ENCODE measurements at places on chromosomes 2 and 18. TPM values are rescaled to one million over a fixed set of nuclear protein-coding genes. Genes with fewer than 3 reads are reported as not detected.

The HRH4 gene
- total RNA-seq, result 0.17 TPM

The FLACC1 gene
- total RNA-seq, result 0.10 TPM

The ABCG5 gene
- not detected for total RNA-seq

- DNase-seq, result no peak
Observed at GRCh38 chr2:42124011-42124785, 45.0 kb upstream of the EML4 start.

GRCh38 chr2:105872830-105873229 is 128.1 kb downstream of the NCK2 start:
- DNase-seq, result no peak

GRCh38 chr2:199019898-199020507 is 437.7 kb downstream of the SATB2 start:
- DNase-seq, result peak; percentile 71

DNA sequence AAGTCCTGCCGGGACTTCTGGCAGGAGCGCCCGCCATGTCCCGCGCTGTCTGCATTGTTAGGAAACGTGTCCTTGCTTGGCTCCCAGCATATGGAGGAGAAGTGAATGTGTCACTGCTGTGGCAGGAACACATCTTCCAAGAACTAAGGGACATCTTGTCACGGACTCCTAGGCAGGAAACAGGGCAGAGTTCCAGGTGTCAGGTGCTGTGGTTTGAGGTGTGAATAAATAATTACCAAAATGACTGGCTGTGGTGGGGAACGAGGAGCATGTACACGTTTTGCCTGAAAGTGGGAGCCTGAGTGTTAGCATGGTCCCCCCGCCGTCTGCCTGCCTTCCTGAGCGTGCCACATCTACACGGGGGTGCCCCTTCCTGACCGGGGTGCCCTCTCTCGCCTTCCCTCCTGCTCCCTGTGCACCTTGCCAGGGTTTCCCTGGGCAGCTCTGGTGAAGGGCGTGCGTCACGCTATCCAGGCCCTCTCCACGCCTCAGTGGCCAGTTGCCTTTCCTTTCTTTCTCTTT is 237.5 kb downstream of the LDLRAD4 start:
- DNase-seq, result no peak

GRCh38 chr18:62912885-62913284 is 197.5 kb downstream of the PHLPP1 start:
- no peak for DNase-seq

GRCh38 chr2:85743304-85743978 is 10.3 kb upstream of the ATOH8 start:
- DNase-seq, result no peak

DNA sequence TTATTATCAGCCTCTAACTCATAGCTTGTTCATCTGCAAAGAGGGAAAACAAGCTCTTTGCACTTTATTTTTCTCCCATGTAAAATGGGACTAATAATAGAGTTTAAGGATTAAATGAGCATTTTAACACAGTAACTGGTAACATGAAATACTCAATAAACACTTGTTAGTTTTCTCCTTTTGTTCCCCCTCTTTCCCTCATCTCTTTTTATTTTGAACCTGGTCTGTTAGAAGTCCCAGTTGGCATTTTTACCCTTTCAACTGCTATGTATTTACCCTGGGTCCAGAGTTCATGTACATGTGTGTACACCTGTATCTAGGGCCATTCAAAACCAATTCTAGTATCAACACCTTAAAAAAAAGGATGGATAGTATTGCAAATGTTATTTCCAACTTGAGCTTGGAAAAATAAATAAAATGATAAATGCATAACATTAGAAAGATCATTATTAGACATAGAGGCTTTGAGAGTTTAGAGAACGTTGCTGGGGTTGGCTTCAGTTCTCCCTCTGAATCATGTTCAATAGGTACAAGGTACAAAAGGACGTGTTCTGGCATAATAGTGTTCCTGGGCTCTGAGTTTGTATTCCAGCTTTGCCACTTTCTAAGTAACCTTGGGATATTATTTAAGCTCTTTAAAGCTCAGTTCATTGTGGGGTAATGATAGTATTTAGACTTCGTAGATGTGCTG is 5.2 kb upstream of the VPS54 start:
- DNase-seq, result no peak

DNA sequence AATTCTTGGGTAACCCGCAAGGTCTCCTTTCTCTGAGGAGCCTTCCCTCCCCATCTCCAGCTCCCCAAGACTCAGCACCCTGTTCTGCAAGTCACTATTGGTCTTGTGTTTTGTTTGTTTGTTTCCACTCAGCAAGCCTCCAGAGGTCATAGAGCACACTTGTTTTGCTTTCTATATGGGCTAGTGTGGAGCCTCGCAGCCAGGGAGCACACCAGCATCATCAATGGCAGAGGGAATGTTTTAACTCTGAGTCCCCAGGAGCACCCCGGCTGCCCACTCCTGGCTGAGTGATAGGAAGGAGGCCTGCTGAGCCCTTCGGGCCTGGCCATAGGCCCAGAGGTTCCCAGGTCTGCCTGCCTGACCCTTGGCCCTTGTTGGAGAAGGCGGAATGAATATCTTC is 36.6 kb downstream of the GLI2 start:
- DNase-seq, result no peak

DNA sequence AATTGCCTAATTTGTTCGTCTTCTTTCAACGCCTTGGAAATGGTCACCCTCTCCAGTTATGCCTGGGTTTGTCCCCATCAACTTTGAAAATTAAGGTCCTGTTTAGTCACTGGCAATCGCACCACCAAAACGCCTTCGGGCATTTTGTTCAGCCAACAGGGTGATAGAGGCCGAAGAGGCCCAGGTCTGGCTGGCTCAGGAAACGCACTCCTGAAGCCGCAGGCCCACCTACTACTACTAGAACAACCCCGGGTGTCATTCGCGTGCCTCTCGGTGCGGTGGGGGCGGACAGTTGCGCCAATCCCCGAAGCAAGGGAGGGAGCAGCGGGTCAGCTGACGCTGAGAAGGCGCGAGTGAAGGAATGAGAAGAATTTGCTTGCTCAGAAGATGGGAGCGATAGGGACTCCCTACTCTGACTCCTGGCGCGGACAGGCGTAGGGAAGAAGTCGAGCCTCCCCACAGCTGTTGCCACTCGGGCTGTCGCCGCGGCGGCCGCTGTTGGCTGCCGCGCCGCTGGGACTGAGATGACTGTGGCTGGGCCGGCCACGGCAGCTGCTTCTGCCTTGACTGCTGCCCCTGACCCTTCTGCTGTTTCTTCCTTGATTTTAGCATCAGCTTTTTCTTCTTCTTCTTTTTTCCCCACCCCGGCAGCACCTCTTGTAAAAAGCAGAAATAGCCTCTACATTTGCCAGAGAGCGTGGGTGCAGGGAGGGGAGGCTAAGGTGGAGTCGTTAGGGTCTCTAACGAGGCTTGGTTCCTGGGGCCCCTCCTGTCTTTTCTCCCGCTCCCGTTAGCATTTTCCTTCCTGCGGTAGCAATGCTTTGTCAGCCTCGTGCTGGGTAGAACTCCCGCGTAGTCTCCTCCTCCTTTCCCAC is 387.6 kb downstream of the FIGN start:
- DNase-seq, result peak; percentile 95
